Prostate gland (tissue), 2 donors: ENCODE measurements at places on chromosomes 1 and 21.

DNA sequence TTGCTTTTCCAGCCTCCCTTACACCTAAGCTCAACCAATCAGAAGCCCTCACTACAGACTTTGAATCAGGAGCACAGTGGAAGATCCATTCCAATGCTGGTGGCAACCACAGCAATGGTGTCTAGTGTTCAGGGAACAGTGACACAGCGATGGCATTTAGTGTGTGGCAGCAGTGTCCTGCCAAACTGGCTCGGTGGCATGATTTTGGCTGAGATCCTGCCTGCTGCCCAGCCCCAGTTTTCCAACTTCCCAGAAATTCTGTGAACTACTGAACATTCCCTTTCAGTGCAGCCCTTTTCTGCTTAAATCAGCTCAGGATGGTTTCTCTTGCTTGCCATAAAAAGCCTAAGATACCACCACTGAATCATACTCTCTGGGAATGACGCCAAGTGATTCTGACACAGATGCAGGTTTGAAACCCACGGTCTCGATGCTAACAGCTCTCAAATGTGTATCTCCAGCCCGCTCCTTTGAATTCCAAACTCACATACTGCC lies 8.8 kb downstream of the ASAP3 start:
- peak; percentile 59 for DNase-seq
- H3K27me3 ChIP-seq, result no peaks in the 10 kb centered on the region
- H3K36me3 ChIP-seq, result no peaks in the 10 kb centered on the region
- no peak overlapping the region for H3K4me3 ChIP-seq
- H3K27ac ChIP-seq, result peak overlapping the region; percentile 47

DNA sequence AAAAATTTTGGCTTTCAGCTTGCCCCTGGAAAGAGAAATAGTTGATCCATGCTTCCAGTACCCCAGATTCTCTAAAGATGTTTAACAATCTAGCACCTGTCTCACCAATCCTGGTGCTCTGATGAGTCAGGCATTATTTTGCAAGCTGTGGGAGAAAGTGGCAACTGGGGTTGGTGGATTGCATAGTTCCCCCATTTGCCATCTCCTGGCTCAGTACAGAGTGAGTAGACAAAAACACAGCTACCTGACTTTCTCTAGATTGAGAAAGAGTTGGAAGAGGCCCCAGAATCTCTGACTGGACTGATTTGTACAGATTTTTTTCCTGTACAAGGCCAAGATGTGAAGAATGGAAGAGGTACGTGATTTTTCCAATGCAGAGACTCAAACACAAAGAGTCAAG lies 75.1 kb upstream of the NEGR1 start:
- H3K27me3 ChIP-seq, result no peaks in the 10 kb centered on the region
- DNase-seq, result no peak
- H3K4me3 ChIP-seq, result no peak overlapping the region
- no peaks in the 10 kb centered on the region for H3K36me3 ChIP-seq
- H3K4me1 ChIP-seq, result no peaks in the 10 kb centered on the region

DNA sequence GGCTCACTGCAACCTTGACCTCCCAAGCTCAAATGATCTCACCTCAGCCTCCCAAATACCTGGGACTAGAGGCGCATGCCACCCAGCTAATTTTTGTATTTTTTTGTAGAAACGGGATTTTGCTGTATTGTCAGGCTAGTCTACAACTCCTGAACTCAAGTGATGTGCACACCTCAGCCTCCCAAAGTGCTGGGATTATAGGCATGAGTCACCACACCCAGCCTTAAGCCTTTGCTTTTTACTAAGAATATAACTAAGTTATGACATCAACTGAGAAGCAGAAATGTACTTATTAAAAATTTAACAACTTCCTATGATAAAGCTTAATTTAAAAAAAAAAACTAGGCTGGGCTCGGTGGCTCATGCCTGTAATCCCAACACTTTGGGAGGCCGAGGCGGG lies 8.9 kb upstream of the LSS start:
- H3K4me3 ChIP-seq, result no peak overlapping the region
- no peaks in the 10 kb centered on the region for H3K4me1 ChIP-seq

DNA sequence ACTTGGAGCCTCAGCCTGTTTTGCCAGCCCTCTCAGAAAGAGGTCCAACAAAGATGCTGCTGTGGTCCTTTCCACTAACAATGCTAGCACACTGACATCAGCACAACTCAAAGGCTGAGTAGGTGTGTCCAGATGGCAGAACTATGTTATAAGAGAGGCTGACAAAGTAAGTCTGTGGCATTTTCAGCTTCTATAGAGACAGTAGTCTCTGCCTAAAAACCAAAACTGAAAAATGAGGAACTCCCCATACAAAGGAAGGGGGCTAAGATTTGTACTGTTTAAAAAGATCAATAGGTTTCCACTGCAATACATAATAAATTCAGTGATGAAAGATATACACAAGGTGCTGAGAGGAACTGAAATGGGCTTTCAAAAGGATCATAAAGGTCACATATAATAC lies 12.3 kb downstream of the ERO1B start:
- H3K27me3 ChIP-seq, result no peaks in the 10 kb centered on the region
- no peak overlapping the region for H3K4me3 ChIP-seq
- no peak overlapping the region for H3K27ac ChIP-seq
- no peak for DNase-seq
- no peaks in the 10 kb centered on the region for H3K4me1 ChIP-seq
- H3K36me3 ChIP-seq, result no peaks in the 10 kb centered on the region

GRCh38 chr1:17523321-17524041 lies 16.0 kb upstream of the ARHGEF10L start:
- no peak for DNase-seq
- no peaks in the 10 kb centered on the region for H3K27me3 ChIP-seq
- no peaks in the 10 kb centered on the region for H3K36me3 ChIP-seq
- no peak overlapping the region for H3K4me3 ChIP-seq
- H3K27ac ChIP-seq, result no peak overlapping the region

GRCh38 chr1:29343476-29343875 lies 107.2 kb downstream of the PTPRU start:
- no peak overlapping the region for H3K4me3 ChIP-seq
- no peaks in the 10 kb centered on the region for H3K27me3 ChIP-seq
- no peak for DNase-seq
- H3K4me1 ChIP-seq, result no peaks in the 10 kb centered on the region
- no peaks in the 10 kb centered on the region for H3K36me3 ChIP-seq
- H3K27ac ChIP-seq, result no peak overlapping the region

DNA sequence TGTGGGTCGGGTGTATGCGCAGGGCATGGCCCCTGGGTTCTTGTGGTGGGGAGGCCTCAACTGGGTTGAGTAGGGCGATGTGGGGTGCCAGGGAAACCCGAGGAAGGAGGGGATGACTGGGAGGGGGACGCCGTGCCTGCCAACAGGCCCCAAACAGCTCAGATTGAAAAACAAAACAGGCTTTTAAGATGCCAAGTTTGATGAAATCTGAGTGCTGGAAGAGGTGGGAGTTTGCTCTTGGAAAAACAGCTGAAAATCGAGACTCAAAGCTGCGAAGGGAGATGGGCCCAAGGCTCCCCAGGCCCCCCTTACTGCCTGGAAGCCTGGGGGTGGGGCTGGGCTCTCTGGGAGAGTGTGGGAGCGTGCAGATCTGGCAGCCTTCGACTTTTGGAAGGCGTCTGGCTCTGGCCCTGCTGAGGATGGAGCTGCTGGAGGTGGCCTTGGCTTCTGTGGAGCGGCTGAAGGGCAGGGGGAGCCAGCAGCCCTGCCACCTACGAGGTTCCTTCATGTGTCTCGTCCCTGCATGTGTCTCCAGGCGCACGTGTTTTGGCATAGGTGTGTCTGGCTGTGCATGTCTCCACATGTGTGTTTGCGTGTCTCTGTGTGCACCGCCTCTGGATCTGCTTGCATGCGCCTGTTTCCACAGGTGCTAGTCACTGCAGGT lies 33.3 kb downstream of the PTPRF start:
- H3K4me1 ChIP-seq, result peaks cover 22% of the 10 kb centered on the region
- DNase-seq, result peak; percentile 82
- no peaks in the 10 kb centered on the region for H3K36me3 ChIP-seq

DNA sequence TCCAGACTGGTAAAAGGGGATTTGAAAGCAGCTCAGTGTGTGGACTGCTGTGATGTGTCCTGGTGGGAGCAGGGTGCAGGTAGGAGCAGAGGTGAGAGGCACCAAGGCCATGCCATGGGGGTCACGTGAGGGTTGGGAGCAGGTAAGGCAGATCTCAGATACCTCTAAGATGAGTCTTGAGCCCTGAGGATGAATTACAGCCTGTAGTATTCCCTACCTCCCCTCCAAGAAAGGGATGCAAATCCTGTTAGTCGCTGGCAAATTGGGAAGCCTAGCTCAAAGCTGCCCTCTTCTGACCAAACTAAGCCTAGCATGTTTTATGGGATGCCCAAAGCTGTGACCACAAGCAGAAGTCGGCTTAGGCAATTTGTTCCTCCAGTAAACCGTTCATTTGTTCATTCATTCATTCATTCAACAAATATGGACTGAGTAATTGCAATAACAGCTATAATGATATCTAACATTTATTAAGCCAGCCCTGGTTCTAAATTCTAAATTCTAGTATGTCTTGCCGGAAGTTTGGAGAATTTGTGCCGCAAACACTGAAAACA lies 3.9 kb upstream of the NUAK2 start:
- no peak overlapping the region for H3K27ac ChIP-seq
- peak; percentile 64 for DNase-seq
- H3K36me3 ChIP-seq, result no peaks in the 10 kb centered on the region
- H3K27me3 ChIP-seq, result no peaks in the 10 kb centered on the region
